HS-5 (cell line): ENCODE measurements at places on chromosomes 4 and X.

DNA sequence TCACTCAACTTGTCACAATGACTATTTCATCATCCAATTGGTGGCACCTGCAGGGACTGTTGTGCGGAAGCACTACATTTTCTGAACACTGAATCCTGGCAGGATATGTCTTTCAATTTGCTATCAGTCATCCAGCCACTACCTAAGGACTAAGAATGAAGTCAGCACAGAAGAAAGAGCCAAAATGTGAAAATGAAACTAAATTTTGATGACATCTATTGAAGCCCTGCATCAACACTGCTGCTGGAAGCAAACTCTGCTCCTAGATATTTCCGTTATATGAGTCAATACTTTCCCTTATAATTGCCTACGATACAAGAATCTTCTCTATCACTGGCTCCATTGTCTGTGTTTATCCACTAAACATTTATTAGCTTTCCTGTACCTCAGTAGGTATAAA is 917.9 kb downstream of the RAPGEF2 start:
- DNase-seq: no peak

DNA sequence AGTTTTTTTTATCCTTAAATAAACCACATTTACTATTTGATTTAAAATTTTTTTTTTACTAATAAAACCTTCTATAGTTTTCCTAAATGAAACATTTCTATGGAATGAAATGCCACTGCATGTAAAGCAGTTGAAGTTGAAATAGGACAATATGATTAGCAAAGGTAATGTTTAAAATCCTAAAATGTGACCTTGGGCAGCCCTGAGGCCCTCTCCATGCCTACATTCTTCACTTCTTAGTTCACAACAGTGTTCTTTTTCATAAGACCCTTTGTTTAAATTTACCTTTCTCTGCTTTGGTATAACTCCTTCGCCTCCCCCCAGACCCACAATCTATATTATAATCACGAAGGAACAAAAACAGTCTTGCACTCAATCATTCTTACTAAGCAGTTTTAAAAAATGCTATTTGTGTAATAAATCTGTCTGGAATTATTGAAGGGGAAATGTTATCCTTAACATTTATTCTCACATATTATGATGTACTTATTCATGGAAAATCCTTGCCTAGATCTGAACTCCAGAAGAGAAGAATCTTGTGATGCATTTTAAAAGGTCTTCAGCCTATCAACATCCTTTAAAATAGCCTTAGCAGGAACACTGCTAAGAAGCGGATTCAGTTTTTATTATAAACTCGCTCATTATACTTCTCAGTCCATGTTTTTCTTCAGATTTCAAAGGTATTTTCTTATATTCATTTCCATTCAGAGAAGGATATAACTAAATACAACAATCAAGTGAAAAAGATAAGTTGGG is 124.6 kb upstream of the NAP1L5 start:
- DNase-seq: no peak

DNA sequence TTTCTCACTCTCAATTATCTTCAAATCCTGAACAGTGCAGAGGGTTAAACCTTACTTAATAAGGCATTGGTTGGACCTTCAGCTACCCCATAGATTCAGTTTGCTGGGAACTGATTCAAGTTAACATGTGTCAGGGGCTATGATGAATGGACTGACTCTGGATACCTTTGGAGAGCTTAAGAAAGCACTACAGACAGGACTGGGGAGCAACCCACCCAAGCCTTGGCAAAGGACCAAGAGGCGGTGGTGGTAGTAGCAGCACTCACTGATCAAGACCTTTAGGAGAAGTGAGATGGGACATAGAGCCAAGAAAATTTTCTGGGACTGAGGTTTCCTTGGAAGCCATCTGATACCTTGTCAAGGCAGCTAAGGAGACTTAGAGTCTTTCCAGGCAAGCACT is 43.0 kb upstream of the TAPT1 start:
- DNase-seq: no peak

- DNase-seq: peak; percentile 79
Measured at GRCh38 chr4:156941940-156942548, 29.6 kb downstream of the PDGFC start.

GRCh38 chr4:54714631-54715030 is 56.9 kb downstream of the KIT start:
- DNase-seq: no peak

GRCh38 chr4:74364652-74365491 is at the start of gene EREG:
EREG (plus strand) TSS chr4:74365145; CDS start chr4:74365309, 164 bp downstream.
- DNase-seq: no peak

- DNase-seq: no peak
Measured at GRCh38 chr4:31005037-31005436, 284.9 kb downstream of the PCDH7 start.

DNA sequence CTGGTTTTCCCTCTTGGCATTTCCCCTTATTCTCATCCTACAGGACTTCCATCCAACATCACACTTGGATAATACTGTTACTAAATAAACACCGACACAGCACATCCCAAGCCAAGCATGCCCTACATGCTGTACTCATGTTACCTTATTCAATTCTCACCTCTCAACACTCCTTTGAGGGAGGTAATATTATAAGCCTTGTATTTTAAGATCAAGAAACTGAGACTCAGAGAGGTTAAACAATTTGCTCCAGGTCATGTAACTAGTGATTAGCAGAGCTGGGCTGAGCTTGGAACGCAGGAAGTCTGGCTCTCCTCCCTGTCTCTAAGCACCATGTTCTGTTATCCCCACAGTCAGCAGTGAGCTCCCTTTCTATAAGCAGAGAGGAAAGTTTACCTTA is 333.6 kb upstream of the IGFBP7 start:
- DNase-seq: no peak

DNA sequence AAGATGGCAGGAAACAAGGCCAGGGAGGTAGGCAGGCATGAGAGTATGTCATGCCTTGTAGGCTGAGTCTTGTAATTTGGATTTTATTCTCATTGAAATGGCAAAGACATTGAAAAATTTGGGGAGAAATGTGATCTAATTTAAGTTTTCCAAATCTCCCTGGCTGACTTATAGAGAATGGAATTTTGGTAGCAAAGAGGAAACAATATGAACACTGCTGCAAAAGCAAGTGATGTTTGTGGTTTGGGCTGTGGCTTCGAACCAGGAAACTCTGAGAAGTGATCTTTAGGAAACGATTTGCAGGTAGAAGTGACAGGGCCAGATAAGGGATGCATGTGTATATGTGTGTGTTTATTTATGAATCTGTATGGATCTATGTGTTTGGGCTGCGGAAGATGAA is 35.6 kb downstream of the ARSJ start:
- DNase-seq: no peak

DNA sequence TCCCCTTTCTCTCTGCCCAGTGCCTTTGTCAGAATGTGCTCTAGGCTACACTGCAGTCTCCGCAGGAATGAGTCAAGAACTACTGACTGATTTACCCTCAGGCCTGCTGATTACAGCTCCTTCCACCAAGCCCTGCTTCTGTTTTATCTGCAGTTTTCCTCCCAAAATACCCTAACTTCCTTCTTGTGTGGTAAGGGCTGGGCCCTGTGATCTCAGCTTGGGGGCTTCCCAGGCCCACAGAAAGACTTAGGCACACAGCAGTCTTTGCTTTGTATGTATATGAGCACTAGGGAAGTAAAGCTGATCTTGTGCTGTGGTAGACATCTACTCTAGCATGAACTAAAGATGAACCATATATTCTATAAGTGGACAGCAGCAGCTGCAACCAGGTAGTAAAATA is 18.8 kb downstream of the PAK3 start:
- DNase-seq: no peak

DNA sequence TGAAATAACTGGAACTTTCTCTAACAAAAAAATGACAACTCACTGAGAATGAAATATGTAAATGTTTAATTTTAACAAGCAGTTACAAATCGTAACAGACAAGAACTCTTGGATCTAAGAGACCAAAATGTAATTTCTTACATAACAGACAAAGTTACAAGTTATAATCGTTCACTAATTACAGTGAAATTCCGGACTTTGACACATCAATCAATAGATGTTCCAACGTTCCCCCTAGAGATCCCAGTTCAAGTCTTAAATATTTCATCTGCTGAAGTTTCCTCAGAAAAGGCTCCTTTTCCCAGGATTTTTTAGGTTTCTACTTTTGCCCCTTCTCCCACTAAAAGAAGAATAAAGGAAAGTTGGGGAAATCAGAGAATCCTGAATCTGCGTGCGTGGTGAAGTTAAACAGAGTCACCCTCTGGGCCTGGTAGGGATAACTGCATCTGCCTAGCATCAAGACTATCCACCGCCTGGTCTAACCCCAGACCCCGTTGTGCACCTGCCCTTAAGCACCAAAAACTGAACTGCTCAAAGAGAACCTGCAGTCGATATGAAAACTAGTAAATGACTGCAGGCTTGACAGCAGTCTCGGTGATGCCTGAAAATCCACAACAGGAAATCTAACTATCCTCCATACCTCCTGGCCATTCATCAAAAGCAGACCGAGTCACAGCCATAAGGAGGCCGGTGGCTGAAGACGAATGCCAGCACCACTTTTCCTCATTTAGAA is 2.3 kb downstream of the IRF2 start:
- no peak for DNase-seq

DNA sequence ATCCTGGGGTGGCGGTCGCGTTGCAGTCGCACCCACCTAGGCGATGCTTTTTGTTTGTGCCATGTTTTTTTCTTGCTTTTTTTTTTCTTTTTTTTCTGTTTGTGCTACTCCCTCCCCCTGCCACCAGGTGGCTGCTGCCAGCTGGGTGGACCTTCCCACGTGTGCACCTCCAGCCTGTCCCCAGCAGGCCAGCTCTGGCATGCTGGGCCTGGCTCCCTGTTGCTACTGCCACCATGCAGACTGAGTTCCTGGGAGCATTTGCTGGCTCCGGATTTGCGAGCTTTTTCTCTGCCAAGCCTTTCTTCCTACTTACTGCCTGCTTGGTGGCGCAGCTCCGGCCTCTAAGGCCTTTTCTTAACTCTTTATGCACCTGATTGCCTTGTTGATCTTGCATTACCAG is 161.2 kb upstream of the WDFY3 start:
- no peak for DNase-seq
